ENCODE measurements at places on chromosomes 5 and 9. TPM values are rescaled to one million over a fixed set of nuclear protein-coding genes. Genes with fewer than 3 reads are reported as not detected.

Gene BHMT2
- total RNA-seq = not detected

Gene UBE2B
- total RNA-seq = 94.0 TPM

Gene LPAR1
- total RNA-seq = not detected

DNA sequence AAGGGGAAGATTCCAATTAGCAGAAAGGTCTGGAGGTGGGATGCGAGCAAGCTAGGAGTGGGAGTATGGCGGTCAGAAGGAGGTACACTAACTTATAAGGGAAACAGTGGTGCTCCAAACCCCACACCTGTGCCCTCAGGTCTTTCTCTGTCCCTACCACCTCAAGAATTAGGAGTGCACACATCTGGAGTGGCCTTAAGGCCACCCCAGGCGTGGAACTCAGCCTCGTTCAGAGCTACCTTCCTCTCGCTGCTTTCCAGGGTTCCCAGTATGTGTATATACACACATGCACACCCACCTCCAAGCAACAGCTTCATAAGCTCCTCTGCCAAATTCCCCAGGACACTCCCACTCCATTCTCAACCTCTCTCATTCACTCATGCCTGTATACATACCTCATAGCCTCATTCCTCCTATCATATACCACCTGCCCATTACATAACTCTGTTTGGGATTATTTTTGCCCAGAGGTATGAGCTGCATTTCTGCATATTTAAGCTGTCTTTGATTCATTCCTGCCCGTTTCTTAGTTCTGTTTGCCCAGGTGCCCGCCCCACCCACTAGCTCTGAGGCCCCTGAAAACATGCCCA lies 118.7 kb downstream of the PSD2 start:
- H3K27ac ChIP-seq = no peak overlapping the region
- no peak overlapping the region for H3K4me3 ChIP-seq
- no peaks in the 10 kb centered on the region for H3K4me1 ChIP-seq

GRCh38 chr5:139481580-139482049 lies 943 bp downstream of the STING1 start:
- H3K4me3 ChIP-seq = peak overlapping the region; percentile 89
- peaks cover 14% of the 10 kb centered on the region for H3K36me3 ChIP-seq
- no peaks in the 10 kb centered on the region for H3K27me3 ChIP-seq

GRCh38 chr5:131821221-131821620 lies 24.4 kb upstream of the FNIP1 start:
- peaks cover 2% of the 10 kb centered on the region for H3K36me3 ChIP-seq
- DNase-seq = no peak

GRCh38 chr9:90854637-90855175 lies 53.1 kb downstream of the SYK start:
- no peak overlapping the region for H3K27ac ChIP-seq
- DNase-seq = no peak
- H3K4me1 ChIP-seq = peaks cover 9% of the 10 kb centered on the region
- H3K27me3 ChIP-seq = peaks cover 3% of the 10 kb centered on the region
- H3K36me3 ChIP-seq = no peaks in the 10 kb centered on the region
- H3K4me3 ChIP-seq = no peak overlapping the region

GRCh38 chr5:81058121-81058520 lies 98.0 kb downstream of the RASGRF2 start:
- H3K36me3 ChIP-seq = peaks cover 28% of the 10 kb centered on the region
- H3K4me1 ChIP-seq = peaks cover 16% of the 10 kb centered on the region
- H3K27ac ChIP-seq = no peak overlapping the region
- no peak overlapping the region for H3K4me3 ChIP-seq
- DNase-seq = no peak

DNA sequence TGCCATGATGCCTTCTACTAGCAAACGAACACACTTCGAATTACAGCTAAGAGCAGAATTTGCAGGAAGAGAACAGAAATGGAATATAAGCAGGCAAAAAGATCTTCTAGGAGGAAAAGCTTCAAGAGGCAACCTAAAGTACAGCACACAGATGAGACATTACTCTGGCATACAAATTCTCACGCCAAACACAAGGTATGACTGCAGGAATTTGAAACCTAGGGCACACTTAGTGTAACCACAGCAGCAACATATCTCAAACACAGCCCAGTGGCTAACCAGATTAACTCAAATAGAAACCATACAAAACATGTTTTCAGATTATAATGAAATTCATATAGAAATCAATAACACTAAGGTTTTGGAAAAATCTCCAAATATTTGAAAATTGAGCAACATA lies 481.0 kb upstream of the RGMB start:
- H3K36me3 ChIP-seq = no peaks in the 10 kb centered on the region
- DNase-seq = no peak
- H3K4me1 ChIP-seq = no peaks in the 10 kb centered on the region
- H3K27ac ChIP-seq = no peak overlapping the region

DNA sequence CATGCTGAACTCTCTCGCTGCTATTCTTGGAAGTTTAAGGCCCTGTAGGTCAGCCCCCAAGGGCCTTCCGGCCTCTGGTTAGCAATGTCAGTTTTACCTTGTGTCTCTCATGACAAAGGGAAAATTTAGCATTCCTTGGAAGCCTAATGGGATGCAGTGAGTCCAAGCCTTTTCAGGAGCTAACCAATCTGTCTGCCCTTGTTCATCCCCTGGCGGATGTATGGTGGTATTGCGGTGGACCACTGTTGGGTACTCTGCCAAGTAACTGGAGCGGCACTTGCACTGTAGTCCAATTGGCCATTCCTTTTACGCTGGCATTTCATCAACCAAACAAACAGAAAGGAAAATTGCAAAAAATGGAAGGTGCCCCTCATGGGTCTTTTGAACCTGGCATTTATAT lies 318.4 kb upstream of the NMUR2 start:
- no peaks in the 10 kb centered on the region for H3K36me3 ChIP-seq
- H3K27me3 ChIP-seq = no peaks in the 10 kb centered on the region
- no peak overlapping the region for H3K27ac ChIP-seq
- no peak for DNase-seq

- no peak overlapping the region for H3K4me3 ChIP-seq
- no peak for DNase-seq
- H3K27ac ChIP-seq = no peak overlapping the region
- H3K27me3 ChIP-seq = peaks cover 10% of the 10 kb centered on the region
- H3K36me3 ChIP-seq = no peaks in the 10 kb centered on the region
Measured at GRCh38 chr5:174083056-174083827, 37.7 kb downstream of the NSG2 start.

DNA sequence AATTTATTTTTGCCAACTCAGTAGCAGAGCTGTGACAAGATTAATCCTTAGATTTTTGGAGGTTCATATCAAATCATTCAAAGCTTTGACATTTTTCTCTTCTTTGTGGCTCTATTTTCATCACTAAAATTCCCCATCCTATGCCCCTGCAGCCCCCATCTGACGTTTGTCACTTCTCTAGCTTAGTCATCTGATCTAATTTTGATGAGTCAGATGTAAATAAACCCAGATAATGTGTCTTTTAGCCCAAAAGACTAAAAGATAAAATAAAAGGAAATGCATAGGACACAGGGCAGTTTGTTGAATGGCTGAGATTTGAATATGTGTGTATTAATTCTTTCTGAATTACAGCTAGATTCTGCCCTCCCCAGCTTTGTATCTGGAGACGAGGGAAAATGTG lies 897 bp upstream of the HSPB3 start:
- H3K27ac ChIP-seq = no peak overlapping the region
- H3K36me3 ChIP-seq = no peaks in the 10 kb centered on the region
- H3K4me3 ChIP-seq = no peak overlapping the region

DNA sequence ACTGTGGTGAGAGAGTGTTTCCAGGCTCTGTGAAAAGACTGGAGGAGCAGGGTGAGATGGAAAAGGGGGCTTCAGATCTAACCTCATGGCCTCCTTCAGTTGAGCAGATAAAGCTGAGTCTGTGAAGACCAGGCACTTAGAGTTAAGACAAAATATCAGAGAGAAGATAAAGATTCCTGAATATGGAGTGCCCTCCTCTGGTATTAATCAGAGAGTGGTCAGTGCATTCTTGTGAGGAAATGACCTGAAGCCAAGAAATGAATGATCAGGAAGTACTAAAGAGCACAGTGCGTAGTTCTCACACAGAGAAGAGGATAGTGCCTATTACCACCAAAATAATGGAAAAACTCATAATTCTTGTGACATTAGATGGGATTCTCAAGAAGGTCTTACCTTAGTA lies 1417.0 kb upstream of the ACO1 start:
- no peaks in the 10 kb centered on the region for H3K4me1 ChIP-seq
- DNase-seq = no peak
- no peaks in the 10 kb centered on the region for H3K36me3 ChIP-seq
